ENCODE measurements at places on chromosomes 4 and X.
A peak's percentile ranks its signal among the peaks of the same experiment; 100 is the strongest.

- no peak for DNase-seq
Measured at GRCh38 chr4:188727746-188728145, 588.5 kb downstream of the TRIML1 start.

DNA sequence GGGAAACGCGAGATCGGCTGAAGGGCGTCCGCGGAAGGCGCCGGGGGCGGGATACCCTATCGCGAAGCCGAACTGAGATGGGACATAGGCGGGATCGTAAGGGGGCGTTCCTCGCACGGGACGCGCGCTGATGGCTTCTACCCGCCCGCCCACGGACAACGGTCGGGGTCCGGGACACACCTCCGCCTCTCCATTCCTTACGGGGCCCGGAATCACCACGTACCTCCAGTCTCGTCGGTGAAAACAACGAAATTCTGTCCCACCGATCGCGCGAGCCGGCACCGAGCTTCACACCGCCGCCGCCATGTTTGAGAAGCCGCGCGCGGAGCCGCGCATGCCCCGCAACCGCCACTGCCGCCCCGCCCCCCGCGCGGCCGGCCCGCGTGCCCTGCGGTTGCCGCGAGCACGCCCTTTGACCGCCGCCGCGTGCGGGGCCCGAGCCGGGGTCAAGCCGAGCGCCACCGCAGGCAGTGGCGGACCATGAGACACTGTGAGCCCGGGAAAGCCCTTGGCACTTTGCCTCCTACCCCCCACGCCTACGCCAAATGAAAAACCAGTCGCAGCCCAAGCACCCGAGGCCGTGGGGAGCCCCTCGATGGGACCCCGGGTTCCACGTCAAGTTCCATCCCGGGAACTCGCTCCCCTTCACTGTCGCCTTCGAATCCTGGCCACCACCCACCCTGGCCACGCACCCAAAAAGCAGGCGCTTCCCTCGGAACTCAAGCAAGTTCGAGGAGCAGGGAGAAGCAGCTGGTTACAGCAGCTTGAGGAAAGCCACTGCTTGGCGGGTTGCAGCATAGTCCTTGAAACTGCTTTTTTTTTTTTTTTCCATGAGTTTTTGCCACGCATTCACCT, at the start of gene SCML2:
TSS of gene SCML2 (minus strand) at position 320 of the 855 bp plus-strand sequence. CDS start 20,617 bp downstream, outside the sequence.
- DNase-seq, result peak; percentile 34

DNA sequence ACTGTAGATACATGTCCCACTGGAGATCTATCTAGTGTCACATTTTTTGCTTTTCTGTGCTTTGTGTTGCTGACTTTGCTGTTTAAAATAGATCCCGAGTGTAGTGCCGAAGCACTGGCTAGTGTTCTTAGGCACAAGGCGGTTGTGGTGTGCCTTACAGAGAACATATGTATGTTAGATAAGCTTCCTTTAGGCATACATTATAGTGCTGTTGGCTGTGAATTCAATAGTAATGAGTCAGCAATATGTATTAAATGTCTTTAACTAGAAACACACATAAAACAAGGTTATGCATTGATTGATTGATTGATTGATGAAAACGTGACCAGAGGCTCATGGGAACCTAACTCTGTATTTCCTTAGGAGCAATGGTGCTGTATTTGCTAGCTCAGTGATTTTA, 56.2 kb downstream of the COX7B2 start:
- DNase-seq, result no peak

- no peak for DNase-seq
Measured at GRCh38 chr4:79982601-79983322, 90.3 kb downstream of the ANTXR2 start.

DNA sequence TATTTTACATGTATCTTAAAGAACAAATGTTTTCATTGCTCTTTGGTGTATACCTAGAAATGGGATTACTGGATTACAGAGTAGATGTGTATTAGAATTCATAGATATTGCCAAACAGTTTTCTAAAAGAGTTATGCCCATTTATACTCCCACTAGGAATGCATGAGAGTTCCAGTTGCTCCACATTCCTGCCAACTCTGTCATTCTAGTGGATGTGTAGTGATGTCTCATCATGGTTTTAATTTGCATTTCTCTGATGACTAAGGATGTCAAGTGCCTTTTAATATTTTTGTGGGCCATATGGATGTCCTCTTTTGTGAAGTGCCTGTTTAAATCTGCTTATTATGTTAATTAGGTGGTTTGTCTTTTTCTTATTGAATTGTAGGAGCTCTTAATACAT, 65.6 kb upstream of the BMP2K start:
- peak; percentile 78 for DNase-seq

DNA sequence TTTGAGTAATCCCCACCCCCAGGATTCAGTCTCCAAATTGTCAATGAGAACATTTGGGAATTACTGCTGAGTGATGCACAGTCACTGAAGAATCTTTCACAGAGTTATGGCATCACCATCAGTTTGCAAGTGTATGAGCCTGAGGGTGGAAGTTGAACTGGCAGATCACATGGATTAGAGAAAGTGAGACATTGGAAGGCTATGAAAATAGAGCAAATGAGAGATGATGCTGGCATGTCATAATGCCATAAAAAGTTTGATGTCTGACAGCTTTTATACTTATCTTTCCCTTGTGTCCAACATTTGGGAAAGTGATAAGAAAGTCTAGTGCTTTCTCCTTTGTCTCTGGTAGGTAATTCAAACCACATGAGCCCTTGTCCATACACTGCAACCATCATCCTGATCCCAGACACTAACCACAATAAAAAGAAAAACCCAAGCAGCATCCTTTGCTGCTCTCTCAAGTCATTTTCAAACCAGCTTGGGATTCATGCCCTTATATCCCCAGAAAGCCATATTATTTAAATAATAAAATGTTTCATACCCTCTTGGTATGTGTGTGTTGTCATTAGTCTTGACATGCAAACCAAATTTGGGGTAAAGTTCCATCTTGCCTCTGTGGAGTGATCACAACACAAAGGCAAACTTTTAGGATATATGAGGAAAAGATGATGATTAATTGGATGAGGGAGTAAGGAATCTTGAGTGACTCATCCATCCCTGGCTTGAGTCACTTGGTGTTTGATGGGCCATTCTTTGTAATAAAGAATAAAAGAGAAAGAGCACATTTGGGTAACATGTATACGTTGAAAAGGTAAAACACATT, 438.9 kb downstream of the GRXCR1 start:
- DNase-seq, result no peak

DNA sequence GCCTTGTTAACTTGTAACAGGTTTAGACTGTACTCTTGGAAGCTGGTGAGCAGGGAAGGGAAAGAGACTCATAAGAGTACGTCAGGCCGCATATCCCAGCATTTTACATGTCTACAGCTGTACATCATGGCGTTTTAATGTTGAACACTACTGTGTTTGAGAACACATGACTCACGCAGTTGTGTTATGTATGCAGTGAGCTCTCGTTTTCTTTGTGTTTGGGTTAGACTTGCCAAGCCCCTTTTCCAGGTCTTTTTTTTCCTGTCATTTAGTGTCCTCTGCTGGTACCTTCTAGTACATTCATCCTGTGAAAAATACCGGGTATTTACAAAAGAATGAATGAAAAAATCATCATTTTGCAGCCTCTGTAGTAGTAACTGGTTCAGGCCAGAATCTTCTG, 35.3 kb downstream of the SMS start:
- peak; percentile 57 for DNase-seq

DNA sequence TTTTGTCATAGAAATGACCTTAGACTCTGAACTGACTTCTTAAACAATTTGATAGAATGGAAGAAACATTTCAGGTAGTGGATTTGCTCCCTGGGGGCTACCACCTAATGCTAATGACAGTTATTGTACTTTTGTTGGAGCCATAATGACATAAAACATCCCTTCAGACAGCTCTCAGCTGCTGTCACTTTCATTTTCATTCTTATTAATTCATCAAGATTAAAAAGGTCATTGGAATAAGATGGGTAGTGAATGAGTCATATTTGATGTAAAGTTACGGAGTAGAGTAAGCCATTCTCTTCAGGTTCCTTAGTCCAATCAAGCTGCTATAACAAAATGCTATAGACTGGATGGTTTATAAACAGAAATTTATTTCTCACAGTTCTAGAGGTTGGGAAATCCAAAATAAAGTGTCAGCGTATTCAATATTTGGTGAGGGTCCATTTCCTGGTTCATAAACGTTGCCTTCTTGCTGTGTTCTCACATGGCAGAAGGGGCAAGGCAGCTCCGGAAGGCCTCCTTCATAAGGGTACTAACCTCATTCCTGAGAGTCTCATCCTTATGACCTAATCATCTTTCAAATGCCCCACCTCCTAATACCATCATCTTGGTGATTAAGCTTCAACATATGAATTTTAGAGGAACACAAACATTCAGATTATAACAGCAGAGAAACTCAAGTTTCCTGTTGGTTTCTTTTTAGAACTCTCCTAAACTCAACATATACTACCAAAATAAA, 268.5 kb downstream of the ARAP2 start:
- no peak for DNase-seq

- DNase-seq, result no peak
Measured at GRCh38 chrX:48470110-48470832, at the start of gene SLC38A5. SLC38A5 (minus strand) TSS chrX:48470260; CDS start chrX:48467924, 2,336 bp downstream.

DNA sequence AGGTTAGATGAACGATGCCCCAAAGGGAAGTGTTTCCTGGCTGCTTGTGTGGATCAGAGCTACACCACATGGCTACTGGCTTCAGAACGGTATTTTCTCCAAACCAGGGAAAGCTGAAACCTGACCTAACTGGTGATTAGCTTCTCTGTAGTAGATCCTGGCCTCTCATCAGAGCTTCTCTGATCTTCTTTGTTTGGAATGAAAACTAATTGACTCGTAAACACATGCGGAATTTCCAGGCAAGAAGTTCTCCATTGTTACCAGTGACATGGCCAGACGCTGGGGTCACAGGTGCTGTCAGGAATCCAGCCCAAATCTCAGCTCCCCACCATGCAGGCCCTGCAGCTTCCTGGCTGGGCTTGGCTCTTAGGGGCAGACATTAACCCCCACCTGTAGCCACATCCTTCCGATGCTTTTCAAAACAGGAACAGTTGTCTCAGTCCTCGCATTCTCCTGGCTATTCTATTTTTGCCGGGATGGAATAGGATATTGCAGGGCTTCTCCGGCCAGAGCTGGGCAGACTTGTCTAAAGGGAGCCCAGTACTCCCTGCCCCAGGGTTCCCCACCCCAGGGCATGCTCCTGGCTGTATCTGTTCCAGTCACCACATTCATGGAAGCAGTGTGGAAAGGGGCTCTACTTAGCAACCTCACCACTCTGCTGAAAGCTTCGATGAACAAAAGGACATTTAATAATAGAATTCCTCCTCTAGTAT, 305.4 kb upstream of the F9 start:
- DNase-seq, result no peak

All from foreskin fibroblast (primary cell).